GM12891 (cell line): ENCODE measurements at places on chromosomes 13 and 19.

DNA sequence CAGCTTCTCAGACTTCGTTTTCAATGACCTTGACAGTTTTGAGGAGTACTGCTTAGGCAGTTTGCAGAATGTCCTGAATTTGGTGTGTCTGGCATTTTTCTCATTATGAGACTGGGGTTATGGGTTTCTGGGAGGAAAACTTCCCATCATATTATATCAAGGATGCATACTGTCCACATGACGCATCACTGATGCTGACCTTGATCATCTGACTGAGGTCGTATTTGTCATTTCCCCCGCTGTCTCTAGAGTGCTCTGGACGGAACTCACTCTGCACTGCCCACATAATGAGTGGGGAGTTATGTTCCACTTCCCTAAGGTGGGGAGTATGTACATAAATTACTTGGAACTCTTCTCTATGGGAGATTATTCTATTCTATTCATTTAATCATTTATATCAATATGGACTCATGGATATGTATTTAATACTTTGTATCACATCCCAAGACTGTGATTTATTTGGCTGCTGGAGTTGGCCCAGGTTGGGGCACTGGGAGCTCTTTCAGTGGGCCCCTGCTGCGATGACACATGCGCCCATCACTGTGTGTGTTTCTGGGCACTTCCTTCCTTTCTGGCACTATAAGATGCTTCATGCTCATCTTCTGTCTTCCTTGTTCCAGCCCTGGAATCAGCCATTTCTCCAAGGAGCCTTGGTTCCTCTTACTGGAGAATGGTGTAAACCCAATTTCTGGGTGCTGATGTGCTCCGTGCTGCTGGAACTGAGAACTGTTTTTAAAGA lies 138.6 kb downstream of the MIPEP start:
- DNase-seq = no peak

DNA sequence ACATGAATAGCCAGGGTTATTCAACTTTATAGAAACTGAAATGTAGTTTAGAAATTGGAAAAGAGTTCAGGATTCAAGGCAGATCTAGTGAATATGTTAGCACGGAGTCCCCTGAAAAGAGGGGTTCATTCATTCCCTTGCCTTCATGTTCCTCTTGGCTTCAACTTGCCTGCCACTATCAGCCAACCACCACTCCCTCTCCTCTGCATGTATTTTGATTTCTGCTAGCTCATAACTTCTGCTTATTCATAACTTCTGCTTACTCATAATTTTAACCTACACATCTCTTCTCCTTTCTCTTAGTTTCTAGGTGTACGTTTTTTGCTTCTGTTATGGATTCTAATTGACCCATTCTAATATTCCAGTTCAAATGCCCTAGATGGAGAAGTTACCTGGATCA lies 5.5 kb upstream of the SERTM1 start:
- DNase-seq = no peak

- no peak for DNase-seq
Measured at GRCh38 chr19:39679791-39680168, 24.1 kb downstream of the LGALS16 start.

DNA sequence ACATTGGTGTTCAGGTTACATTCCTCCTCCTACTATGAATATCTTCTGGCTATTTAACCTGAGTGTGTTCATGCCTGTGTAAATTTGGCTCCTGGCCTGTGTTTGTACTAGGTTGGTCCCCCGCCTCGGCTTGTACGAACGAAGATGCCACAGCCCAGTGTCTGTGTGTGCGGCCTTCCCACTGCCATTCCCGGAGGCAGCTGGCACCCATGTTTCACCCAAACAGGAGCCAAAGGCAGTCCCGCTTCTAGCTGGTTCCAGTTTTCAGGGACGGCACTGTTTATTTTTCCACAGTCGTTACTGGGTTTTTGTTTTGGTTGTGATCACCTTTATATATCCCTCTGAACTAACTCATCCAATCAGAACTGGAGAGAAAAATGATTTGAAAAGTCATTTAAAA lies 102.5 kb upstream of the ZNF536 start:
- no peak for DNase-seq

GRCh38 chr19:5204212-5204611 lies 136.4 kb downstream of the PTPRS start:
- DNase-seq = no peak

DNA sequence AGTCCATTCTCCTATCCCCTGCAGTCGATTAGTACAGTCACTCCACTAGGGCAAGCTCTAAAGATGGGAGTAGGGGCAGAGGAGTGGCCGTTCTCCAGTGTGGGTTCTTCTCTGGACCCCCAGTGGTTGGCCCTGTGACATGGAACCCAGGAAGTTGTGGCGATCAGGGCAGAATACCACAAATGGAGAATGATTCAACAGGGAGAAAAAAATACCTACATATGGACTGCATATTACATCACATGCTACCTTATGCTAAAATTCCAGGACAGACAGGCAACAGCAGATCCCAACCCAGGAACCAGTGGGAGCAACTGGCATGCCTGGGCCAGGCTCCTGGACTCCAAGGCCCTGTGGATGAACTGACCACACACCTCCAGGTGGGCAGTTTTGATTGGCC lies 20.4 kb downstream of the POU2F2 start:
- no peak for DNase-seq

GRCh38 chr13:102903659-102904407 lies 58.0 kb downstream of the ERCC5 start:
- no peak for DNase-seq
